ENCODE measurements at places on chromosomes 12 and 14.

DNA sequence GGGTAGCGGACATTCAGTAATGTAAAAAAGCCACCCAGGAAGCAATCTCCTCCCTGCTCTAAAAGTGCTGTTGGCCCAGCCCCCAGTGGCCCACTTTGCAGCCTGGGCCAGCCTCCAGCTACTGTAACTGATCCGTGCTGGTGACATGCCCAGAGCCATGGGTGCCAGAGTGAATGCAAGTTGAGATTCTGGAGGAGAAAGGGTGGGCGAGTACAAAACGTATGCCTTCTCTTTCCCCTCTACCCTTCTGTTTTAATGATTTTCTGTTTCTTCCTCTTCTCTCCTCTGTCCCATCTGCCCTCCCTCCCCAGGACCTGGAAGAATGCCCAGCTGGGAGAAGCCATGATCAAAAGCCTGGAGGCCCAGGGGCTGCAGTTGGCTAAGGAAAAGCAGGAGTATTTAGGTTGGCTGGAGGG, 16.9 kb downstream of the PLEKHD1 start:
- DNase-seq = no peak

DNA sequence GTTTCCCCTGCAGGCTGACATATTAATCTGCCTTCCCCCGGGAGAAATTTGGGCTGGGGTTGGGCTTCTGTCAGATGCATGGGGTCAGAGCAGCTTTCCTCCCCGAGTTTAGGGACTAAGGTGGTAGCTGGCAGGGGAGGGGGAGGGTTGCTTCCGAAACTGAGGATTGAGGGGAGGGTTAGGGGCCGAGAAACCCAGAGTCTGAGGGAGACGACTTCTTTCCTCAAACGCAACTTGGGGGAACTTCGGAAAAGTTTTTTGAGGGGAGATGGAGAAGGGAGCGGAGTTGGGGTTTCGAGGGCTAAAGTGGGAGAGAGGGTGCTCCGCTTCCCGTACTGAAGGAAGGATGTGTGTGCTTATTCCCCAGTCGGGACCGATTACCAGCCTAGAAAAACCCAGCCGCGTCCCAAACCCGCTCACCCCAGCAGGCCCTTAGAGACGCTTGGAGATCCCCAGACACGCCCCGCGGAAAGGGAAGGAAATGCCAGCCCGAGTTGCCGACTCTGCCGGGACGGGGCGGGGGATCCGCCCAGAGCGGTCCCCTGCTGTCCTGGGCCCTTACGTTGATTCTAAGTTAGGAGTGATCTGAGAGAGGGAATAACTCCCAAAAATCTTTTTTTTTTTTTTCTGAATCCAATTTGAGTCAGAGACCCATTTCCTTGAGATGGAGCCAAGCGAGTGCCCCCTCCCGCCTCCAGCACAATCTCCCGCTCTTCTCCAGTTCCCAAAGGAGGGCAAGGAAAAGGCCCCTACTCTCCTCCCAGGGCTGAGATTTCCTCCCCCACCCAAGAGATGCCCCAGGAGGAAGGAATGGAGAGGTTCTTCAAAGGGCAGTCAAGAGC, 61.9 kb downstream of the SMUG1 start:
- DNase-seq = no peak

DNA sequence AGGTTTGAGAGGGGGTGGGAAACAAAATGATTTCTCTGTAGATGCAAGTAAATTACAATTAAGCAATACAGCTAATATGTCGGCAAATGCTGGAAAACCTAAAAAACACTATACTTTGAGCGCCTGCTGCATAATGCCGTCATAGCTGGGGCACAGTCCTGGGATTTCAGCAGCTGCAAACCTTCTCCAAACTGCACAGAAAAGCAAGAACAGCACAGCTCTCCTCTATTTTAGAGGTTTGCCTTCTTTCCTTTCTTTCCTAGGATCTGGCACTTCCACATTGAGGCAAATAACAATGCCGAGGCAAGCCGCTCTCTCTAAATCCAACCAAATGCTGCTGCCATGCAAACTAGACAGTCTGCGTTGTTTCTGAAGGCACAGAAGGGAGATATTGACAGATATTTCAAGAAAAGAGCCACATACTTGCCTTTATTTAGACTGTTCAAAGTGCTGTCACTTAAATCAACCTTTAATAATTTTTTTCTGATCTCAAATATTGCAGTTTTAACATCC, 287.1 kb upstream of the G2E3 start:
- DNase-seq = no peak

DNA sequence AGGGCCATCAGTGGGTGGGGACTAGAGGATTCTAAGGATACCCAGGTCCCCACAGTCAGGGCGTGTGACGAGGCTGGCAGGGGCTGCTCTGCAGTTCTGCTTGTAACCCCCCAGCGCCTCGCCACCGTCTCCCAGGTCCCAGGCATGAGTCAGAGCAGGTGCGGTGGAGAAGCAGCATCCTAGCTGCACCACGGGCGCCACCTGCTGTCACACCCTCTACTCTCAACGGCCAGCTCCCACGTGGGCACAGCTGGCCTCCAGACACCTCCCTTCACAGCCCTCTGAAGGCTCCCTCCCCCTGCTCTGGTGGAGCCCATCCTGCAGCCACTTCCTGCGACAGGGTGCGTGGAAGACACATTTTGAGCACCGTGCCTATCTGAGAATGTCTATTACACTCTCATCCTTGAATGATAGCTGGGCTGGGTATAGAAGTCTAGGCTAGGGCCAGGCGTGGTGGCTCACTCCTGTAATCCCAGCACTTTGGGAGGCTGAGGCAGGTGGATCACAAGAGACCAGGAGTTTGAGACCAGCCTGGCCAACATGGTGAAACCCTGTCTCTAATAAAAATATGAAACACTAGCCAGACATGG, 6.9 kb upstream of the NUDT14 start:
- DNase-seq = no peak

DNA sequence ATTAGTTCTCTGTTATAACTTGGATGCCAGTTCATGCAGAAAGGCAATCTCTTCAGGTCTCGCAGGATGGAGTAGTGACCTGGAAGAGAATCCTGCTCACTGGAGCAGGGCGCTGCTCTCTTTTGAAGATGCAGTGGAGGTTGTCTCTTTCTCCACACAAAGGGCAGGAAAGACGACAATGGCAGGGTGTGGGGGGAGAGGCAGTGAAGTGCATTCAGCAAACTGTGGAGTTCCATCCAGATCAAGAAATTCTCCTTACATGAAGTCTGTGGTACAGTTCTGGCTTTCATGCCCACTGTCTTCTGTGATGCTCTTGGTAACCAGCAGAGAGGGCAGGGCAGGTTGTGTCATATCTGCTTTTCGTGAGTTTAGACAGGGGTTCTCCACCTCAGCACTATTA, 6.6 kb upstream of the PPP2R5C start:
- DNase-seq = no peak

GRCh38 chr12:105026411-105026810, 40.3 kb downstream of the NOPCHAP1 start:
- no peak for DNase-seq

Data from activated CD4-positive, CD25-positive, alpha-beta regulatory T cell treated with anti-CD3 and anti-CD28 coated beads, Interleukin-2, amount 50 U/mL, for 72 hours (primary cell).